ENCODE measurements at places on chromosomes 4 and X.

DNA sequence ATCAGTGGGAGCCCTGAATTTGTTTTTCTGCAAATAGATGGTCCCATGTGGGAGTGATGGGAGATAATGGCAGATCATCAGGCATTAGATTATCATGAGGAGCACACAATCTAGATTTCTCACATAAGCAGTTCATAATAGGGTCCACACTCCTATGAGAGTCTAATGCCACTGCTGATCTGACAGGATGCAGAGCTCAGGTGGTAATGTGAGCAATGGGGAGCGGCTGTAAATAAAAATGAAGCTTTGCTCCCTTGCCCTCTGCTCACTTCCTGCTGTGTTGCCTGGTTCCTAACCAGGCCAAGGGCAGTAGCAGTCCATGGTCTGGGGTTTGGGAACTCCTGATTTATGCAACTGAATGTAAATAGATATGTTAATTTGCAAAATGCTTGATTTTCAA is 538.6 kb downstream of the TRAM1L1 start:
- no peak for DNase-seq

DNA sequence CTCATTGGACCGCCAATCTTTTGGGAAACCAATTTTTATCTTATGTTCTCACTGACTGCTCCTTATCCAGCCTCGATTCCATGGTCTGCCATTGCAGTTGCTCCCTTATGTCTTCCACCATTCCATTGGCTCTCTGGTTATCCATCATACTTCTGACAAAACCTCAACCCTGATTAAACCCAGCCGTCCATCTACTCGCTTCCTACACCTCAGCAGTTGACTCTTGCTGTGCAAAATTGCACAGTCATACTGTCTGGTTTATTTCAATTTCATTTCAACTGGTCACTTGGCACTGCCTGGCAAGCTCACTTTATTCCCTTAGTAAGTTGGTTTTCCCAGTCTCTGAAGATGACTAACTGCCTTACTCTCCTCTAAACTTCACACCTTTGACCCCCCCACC is 26.2 kb downstream of the ARL9 start:
- no peak for DNase-seq

DNA sequence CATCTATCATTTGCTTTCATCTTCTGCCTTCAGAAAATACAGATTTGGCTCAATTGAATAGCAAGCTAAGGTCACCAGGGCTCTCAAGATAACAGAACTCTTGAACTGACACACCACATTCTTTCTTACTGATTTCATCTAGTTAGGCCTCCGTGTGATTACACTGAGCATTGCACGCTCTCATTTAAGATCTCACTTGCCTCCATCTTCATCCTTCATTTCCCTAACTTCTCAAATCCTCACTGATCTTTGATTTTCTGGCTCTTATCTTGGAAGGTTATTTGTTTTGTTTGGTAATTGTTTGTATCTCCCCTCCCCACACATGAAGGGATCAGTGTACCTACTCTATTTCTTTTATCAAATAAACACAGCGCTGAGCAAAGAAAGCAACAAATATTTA is 47.7 kb downstream of the MANBA start:
- no peak for DNase-seq

DNA sequence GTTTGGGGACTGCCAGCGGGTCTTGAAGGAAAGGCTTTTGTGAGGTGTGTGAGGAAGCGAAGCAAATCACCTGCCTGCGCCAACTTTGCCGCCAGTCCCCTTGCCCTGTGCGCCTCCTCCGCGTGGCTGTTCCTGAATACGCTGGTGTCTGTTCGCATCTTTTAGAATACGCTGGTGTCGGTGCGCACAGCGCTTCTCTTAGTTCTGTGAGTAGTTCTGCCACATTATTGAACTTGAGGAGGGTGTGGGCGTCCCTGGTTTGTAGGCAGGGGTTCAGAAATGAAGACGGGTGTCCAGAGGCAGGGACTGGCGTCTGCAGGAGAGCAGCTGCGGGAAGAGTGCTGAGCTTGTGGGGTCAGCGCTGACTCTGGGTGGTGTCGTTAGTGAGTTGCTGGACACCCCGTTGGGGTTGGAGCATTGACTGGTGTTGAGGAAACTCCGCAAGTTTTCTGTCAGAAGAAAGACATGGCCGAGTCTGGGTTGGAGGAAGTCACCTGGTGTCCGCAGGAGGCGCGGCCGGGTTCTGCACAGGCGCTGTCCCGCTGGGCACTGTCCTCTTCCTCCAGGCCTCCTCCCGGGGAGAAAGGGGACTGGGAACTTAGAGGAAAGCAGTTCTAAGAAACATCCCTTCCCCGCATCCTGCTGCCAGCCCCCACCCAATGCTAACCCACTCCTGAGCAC is 930 bp downstream of the ZNF718 start:
- no peak for DNase-seq

DNA sequence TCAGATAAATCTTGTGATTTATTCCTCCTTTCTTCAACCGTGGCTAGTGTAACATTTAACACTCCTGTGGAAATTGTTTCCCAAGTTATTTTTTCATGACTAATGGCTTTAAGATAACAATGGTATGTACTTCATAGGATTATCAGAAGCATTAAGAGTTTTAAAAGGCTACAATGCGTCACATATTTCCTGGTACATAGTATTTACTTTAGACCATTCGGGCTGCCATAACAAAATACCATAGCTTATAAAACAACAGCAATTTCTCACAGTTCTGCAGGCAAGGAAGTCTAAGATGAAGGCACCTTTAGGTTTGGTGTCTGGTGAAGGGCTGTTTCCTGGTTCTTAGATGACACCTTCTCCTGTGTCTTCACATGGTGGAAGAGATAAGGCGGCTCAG is 158.6 kb downstream of the PAPSS1 start:
- no peak for DNase-seq

DNA sequence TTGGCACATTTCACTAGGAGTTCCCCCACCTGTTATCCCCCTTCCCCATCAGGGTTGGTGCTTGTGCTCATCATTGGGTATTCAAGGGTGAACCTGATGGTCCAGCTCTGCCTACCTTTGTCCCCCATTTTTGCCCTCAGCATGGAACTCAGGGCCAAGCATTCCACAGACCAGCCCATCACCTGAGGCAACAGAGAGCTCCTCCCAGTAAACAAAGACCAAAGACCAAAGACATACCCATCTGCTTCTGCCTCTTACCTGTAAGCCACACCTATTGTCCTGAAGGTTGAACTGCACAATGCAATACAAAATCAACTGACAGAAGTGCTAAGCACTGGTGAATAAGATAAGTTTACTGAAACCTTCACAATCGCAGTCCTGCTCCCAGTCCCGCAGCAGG is 237.5 kb downstream of the PAPSS1 start:
- no peak for DNase-seq

Data from stimulated activated CD8-positive, alpha-beta memory T cell treated with anti-CD3 and anti-CD28 coated beads, Interleukin-2, amount 100 ng/mL, for 1 hour (primary cell).